ENCODE measurements at places on chromosomes 2 and 18.

- no peak for DNase-seq
Measured at GRCh38 chr2:239181074-239181902, 219.5 kb downstream of the HDAC4 start.

DNA sequence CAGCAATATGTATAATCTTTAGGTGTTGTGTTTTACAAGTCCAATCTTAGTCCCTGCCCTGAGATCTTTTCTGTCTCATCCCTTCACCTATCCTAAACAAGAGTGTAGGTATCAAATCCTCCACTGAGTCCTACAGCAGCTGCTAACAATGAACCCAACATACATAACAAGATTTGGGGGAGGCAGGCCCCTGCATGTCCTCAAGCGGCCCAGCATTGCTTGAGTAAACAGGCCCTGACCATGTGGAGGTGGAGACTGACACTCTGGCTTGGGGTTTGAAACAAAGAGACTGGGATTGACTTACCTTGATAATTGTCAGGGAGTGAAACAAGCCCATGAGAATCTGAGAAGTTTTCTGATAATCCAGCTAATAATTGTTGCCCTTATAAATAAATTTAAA, 213.4 kb downstream of the STK39 start:
- no peak for DNase-seq

GRCh38 chr2:3414133-3414860, 34.8 kb downstream of the TRAPPC12 start:
- no peak for DNase-seq

- no peak for DNase-seq
Measured at GRCh38 chr2:126889496-126890135, 9.1 kb upstream of the TEX51 start.

DNA sequence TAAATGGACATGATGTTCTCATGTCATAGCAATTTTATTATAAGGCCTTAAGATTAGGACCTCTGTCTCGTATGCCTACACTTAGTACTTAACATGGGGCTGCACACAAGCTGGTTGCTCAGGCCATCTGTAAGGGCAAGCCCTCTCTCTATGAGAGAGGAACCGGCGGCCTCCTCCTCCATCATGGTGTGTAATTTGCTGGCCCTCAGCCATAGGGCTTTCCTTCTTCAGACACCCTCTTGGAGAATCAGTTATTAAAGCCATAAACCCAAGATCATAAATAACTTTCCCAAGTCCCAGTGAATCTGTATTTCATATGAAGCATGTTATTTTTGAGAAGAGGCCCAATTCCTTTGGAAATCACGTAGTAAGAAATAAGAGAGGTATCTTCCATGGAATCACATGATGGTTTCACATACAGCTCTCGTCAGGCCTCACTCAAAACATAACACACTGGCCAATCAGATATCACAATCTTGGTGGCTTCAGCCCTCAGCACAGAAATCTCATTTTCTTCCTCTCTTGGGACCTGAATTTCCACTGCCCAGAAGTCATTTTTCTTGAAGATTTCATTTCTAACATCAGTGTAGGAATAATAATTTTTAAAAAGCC, 92.6 kb downstream of the RDH14 start:
- DNase-seq = no peak

DNA sequence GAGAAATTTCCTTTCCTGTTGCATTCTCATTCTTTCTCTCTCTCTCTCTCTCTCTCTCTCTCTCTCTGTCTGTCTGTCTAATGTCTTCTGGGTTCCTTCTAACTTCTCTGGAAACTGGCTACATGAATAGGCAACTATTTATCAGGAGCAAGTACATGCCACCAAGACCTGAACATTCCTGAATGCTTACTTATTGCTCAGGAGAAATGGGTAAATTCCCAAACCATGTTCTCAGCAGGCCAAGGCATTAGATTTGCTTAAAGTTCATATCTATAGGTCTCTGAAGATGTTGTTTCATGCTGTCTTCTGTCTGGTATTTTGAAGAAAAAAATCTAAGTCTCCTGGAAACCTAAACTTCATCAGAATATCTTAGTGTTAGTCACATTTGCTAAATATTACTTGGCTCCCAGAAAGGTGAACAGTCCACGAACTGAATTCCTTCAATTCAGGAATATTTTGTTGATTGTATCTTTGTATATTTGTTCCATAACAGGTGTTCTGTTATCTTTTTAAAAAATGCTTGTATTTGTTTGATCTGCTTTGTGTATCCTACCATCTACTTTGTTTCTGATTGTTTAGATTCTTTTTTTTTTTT, 77.2 kb upstream of the FIGN start:
- no peak for DNase-seq

GRCh38 chr2:224865016-224865415, 148.9 kb upstream of the CCDC195 start:
- DNase-seq = no peak

- DNase-seq = no peak
Measured at GRCh38 chr2:146867477-146867986, 977.3 kb upstream of the ACVR2A start.

GRCh38 chr2:136248242-136248641, 130.3 kb upstream of the CXCR4 start:
- no peak for DNase-seq

- DNase-seq = no peak
Measured at GRCh38 chr2:124426625-124427024, 401.5 kb downstream of the CNTNAP5 start.

DNA sequence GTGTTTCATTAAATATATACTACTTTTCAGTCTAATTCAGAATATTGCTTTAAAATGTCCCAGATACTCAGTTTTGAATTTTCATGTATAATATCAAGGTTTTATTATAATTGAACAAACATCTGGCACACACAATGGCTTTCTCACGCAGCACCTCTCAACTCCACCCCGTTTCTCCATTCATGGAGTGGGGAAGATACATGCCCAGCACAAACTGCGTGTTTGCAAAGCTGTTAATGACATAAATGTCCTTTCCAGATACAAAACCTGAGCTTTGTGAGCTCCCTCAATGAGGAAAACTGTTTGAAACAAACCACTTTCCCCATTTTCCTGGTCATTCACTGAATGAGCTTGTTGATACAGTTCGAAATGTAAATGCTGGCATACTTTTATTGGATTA, 150.3 kb upstream of the RASGRP3 start:
- DNase-seq = no peak

DNA sequence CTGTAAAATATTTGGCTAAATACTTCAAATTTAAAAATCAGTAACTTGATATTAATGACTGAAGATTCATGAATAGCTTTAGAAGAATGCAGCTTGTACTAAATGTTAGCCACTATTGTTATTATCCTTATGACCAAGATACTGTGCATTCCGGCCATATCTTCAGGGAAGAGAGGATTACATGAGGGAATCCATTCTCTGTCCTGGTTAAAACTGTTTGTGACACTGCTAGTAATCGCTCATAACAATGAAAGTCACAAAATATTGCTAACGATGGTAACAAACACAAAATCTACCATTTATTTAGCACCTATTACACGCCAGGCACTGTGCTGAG, 217.7 kb downstream of the PRKCE start:
- DNase-seq = no peak

DNA sequence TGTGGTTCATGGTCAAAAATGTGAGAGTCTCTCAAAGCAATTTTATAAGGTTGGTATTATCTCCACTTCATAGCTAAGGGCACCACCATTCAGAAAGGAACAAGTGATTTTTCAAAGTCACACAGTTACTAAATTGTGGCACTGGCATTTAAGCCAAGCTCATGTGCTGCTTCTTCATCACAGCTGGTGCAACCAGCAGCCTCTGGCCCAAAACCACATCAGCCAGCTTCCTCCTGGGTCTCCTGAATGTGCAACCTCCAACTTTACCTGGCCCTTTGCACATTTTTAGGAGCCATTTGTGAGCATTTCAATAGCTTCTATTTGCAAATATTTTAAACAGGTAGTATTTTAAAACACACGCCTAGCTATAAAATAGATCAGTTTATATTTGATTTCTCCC, 293.7 kb downstream of the BCL11A start:
- no peak for DNase-seq

DNA sequence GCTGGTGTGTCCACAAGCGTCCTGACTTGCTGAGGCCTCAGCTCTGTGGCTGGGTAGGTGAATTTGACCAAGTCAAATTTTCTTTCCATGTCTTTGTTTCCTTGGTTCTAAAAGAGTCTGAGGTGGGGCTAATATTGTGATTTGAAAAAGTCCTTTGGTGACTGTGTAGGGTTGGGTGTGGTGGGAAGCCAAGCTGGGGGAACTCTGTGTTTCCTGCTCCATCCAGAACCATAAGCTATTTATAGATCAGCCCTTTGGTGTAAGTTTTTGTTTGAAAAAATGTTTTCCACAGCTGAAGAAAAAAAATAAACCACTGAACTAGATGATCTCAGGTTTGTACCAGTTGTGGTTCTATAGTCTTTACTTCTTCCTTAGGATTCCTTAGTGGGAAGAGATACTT, 462.7 kb downstream of the TGIF1 start:
- DNase-seq = no peak

DNA sequence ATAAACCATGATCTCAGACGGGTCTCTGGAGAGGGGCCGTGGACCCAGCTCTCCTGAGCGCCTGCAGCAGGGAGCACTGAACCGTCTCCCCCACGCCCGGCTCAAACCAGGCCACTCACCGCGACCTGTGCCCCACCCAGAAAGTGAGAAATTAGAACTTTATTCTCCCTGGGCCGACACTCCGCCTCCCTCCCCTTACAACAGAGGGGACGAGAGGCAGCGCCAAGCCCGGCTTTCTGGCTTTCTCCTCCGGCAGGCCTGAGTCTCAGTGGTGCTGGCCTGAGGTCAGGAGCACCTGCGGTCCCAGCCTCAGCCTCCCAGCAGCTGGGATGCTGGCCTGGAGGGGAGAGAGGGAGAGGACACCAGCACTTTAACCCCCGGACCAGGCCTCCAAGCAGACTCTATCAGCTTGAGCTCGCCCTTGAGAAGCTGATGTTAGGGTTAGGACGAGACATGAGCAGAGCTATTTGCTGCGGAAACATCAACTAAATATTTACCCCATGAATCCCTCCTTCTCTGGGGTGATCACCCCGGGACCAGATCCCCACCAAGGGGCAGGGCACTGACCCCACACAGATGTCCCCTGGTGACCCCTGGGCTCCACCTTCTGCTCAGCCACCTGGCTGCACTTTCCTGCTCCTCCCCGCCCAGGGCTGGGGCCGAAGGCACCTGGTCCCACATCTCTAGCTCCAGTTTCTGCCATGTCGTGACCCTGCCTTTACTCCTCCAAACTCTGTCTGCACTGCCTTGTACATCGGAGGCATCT, 856.3 kb upstream of the SALL3 start:
- no peak for DNase-seq

- DNase-seq = no peak
Measured at GRCh38 chr2:59739166-59739565, 814.3 kb downstream of the BCL11A start.

GRCh38 chr2:11795590-11795989, 49.2 kb downstream of the LPIN1 start:
- no peak for DNase-seq

DNA sequence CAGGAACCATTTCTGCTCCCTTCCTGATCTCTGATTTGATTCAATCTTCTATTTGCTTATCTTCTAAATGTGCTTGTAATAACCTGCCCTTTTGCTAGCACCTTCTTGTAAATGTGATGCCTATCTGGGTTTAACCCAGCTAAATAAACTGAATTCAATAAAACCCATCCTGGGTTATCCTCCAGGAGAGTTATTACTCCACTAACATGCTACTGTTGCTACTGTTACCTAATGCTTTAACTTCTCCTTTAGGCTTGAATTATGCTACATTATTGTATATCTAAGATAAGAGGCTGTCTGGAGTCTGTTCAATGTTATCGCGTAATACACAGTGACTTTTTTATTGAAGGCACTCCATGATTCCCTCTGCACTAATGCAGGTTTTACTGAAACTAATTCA, 206.5 kb upstream of the CTAGE1 start:
- DNase-seq = no peak

- no peak for DNase-seq
Measured at GRCh38 chr2:121329786-121330185, 44.8 kb upstream of the TFCP2L1 start.

DNA sequence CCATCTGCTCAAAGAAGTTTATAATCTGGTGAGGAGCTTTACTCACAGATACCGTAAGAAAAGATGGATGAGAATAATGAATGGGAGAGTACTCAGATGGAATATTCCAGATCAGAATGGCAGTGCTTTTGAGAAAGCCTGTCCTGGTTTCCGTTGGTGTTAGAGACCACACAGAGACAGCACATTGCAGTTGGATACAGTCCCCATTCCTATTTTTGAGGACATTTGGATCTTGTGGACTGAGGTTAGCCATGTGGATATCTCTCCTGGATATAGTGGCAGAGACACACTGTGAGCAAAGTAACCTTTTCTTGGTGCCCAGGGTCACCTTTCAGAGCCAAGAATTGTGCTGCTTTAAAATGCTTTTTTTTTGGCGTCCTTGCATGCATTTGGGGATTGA, 63.7 kb downstream of the TANC1 start:
- DNase-seq = no peak

DNA sequence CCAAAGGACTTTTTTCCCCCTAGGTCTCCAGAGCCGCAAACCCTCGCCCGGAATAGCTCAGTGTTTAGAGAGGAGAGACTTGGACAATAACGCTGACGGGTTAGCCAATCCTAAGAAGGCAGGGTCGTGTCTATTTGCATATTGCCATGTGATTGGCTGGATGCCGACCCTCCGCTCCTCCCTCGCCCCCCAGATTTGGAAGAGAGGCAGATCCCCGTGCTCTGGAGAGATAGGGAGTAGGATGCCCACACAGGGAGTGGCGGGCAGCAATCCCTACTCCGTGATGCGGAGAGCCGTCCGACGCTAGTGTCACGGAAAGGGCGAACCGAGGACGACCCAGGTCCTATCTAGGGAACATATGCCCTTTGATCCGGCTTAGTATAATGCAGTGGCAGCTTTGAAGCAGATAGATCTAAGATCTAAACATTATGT, 1.4 kb downstream of the WNT6 start:
- DNase-seq = no peak

- no peak for DNase-seq
Measured at GRCh38 chr2:157895531-157895930, 19.4 kb upstream of the ACVR1 start.

- no peak for DNase-seq
Measured at GRCh38 chr18:55351241-55351691, 236.7 kb downstream of the TCF4 start.

DNA sequence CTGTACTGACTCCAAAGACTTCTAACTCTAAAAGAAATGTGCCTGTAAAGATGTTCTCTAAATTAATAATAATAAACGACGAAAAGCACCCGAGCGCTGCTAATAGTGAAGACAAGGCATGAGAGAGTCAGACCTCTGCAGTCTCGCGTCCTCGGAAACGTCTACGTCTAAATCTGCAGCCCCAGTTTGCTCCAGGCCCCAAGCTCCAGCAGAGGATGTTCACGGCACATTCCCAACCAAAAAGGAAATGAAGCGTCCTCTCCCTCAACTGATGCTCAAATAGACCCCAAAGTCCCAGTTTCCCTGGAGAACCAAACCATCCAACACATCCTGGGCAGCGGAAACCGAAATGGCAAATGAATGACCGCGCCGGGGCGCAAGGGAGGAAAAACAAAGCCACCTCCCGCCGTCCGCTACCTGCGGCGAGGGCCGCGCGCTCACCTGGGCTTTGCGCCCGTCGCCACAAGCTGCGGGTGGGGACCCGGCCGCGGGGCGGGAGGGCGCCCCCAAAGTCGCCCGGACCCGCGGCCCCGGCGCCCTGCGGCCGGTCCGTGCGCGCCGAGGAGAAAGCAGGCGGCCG, 47.1 kb upstream of the CCDC150 start:
- no peak for DNase-seq

Data from activated naive CD8-positive, alpha-beta T cell treated with anti-CD3 and anti-CD28 coated beads, Interleukin-2, amount 50 U/mL, for 16 hours (primary cell).